ENCODE measurements at places on chromosomes 16 and 17.

DNA sequence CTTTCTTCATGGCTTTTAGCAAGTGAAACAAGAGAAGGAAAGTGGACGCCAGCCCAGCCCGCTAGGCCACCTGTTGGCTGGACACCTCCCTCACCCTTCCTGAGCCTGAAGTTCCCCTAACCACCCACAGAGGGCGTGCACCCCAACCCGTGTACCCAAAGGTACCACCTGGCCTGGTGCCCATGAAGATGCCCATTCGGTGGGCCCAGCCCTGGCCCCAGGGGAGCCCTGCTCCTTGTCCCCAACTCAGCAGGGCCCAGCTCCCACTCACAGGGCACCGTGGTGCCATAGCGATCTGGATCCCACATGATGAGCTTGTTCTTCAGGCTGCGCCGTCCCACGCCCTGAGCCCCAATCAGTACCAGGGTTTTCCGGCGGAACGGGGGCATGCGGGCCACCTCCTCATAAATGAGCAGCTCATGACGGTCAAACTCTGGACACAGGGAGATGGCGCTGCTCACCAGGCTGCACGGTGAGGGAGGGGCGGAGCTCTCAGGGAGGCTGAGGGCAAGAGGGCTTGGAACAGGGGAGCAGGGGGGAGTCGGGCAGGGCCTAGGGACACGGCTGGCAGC, 26.8 kb downstream of the MPP2 start:
- peak; percentile 59 for DNase-seq

- no peak for DNase-seq
Observed at GRCh38 chr17:7893187-7893880, 4.7 kb downstream of the CHD3 start.

- no peak for DNase-seq
Observed at GRCh38 chr17:77853191-77853977, 105.1 kb upstream of the TNRC6C start.

- no peak for DNase-seq
Observed at GRCh38 chr17:43756201-43756600, 2.4 kb downstream of the SOST start.

- DNase-seq = no peak
Observed at GRCh38 chr16:78490847-78491246, 391.4 kb downstream of the WWOX start.

DNA sequence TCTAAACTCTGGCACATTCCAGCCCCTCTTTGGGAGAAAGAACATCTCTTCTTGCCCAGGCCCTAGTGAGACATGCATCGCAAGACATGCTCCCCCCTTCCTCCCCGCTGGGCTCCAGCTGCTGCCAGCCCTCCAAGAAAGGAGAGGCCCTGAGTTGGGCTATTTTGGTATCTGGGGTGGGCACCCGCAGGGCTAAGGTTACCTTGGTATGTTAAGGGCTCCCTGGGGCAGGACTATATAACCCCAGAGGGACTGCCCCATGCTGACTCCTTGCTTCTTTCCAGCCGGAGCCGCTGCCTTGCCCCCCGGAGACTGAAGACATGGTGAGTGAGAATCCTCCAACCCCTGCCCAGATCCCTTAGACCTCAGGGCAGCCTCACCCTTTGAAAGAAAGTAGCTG, at the start of gene MYL11:
Gene MYL11 (plus strand): TSS at position 265 of the 400 bp plus-strand sequence. CDS start 56 bp downstream, at position 321.
- DNase-seq = no peak

DNA sequence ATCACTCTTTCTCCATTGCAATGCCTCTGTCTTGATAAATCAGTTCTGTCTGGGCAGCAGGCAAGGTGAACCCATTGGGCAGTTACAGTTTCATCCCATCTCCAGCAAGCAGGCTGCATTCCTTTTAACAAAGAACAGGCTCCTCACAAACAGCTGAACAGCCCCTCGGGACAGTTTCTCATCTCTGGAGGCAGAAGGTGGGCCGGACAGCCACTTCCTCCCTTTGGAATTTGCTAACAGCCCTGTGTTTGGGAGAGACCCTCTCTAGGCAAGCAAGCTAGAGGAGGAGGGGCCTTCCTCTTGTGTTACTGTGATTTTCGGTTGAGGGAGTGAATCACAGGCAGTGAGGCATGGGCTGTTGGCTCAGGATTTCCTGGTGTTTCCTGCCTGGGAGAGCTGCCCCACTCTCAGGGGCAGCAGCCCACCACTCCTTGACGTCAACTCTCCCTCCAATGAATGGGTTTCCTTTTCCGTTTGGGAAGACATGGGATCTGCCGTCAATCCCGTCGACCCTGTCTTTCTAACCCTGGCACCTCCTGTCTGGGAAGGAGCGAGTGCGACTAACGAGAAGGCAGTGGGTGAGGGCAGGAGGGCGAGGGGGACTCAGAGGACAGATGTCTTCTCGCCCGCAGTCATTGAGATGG, 3.7 kb upstream of the PGS1 start:
- no peak for DNase-seq

DNA sequence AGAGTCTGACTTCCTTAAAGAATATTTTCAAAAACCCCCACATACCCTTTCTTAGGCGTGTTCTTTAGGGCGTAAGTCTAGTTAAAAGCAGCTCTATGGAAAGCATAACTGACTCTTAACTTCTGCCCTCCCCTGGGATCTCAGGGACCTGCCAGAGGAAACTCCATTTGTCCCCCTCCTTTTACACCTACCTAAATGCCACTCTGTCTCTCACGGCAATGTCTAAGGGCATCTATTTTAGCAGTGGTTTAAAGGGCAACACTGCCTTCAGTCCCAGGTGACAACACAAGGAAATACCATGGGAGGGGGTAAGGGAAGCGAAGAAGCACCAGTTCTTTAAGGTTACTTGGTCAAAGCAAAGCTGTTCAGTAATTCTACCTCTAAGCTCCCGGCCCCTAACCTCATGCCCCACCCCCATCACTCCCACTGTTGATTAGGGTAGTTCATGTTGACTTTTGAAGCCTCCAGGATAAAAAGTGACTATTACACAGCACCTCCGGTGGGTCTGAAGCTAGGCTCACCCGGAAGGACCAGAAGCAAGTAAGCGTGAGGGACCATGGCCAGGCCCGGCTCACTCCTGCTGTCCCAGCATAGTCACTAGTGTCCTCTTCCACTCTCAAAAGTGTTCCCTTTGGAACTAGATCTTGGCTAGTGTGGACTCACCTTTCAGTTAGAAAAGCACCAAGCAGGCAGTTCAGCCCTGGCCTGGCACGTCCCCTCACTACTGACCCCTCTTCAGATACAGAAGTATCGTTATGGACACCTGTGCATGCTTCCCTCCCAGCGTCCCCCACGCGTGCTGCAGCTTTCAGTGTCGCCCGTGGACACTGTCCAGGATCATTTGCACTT, 47.1 kb downstream of the CYTH1 start:
- no peak for DNase-seq

DNA sequence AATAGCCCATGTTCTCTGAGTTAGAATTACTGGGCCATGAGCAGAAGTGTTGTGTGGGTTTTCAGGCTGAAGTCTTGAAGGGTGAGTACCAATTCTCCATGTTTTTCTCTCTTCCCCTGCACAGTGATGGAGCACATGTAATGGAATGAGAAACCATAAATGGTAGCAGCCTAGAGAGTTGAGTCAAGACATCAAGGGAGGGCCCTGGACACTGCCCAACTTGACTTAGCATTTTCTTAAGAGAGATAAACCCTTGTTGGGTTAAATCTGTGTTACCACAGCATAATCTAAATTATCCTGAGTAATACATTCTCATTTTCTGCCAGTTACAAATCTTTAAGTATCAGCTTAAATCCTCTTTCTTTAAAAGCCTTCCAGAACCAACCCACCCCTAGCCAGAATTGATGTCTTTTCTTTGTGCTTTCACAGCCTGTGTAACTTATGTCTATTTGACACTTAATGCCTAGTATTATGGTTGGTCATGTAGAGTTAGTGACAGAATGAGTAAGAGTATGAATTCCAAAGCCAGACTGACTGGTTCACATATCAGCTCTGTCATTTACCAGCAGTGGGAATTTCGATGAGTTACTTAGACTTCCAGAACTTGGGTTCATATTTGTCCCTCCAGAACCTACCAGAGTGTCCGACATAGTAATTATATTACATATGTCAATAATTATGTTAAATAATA, 27.0 kb upstream of the RGS9 start:
- no peak for DNase-seq

GRCh38 chr16:11632455-11632939, 35.8 kb upstream of the SNN start:
- no peak for DNase-seq

DNA sequence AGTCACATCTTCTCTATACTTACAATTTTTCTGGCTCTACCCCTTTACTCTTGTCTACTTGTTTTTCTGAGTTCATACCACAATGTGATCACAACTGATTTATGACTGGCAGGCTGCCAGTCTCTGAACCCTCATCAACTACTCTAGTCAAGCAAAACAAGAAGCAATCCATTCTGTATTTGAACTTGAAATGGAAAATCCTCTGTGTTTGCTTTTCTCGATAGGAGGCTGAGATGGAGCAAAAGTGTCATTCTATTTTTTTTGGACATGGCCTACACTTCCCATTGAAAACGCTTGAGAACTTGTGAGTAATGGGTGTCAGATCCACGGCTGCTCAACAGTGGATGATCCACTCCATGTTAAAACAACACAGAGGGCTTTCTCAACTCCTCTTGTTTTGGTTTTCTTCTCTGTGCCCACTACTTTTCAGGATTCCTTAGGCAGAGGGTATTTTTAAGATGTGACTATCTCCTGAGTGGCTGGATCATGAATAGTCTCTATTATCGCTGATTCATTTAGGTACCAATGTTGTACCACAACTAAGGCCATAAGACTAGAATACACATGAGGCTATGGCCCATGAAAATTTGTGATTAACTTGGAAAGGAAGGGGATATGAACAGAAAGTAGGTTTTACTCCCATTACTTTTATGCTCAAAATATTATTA, 11.7 kb downstream of the TMEM100 start:
- no peak for DNase-seq

- no peak for DNase-seq
Observed at GRCh38 chr16:51752438-51752995, 601.4 kb upstream of the SALL1 start.

DNA sequence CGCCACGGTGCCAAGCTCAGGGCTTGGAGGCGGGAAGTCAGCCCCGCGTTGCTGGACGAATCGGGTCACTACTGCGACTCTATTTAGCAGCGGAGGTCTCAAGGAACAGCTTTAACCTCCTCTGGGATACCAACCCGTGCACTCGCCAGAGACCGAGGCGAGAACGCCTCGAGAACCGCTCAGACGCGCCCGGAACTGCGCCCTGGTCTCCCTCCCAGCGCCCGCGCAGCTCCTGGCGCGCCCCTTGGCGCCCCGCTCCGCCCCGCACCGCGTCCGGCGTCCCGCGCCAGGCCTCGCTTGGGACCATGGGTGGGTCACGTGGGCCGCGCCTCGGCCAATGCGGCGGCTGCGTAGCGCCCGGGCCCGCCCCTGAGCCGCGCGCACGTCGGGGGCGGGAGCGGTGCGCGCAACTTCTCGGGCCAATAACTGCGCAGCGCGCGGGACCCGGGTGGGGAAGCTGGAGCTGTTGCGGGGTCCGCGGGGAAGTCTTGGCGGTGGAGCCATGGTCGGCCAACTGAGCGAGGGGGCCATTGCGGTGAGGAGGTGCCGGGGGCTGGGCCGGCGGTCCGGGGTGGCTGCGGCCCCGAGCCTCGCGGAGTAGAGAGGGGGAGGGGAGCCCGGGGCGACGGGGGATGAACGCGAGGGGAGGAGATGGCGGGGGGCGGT, at the start of the genes RPA1 and SMYD4:
Gene RPA1 (plus strand): TSS at position 414 of the 666 bp plus-strand sequence. CDS start 89 bp downstream, at position 503.
Gene SMYD4 (minus strand): TSS at position 311 of the 666 bp plus-strand sequence. CDS start 1,908 bp downstream, outside the sequence.
- DNase-seq = peak; percentile 90

- DNase-seq = no peak
Observed at GRCh38 chr17:29930409-29931010, 482 bp upstream of the SSH2 start.

- no peak for DNase-seq
Observed at GRCh38 chr16:57004387-57005250, 15.3 kb downstream of the NLRC5 start.

- DNase-seq = no peak
Observed at GRCh38 chr17:66373944-66374817, 71.8 kb downstream of the PRKCA start.

DNA sequence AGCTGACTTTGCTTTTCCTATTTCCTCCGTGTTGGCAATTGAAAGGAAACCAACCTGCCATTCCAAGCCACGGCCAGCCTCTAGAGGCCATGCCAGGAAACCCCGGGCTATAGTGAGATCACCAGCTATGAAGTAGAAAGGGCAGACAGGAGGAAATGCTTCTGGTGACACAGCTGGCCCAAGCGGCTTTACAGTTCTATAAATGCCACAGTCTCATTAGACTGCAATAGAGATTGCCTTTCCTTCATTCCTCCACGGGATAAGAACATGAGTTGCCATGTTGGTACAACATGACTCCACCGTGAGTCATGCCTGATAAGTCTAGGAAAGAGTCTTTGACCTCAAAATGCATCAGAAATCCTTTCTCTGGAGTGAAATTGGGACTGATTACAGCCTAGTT, 384.9 kb downstream of the GRIN2A start:
- DNase-seq = no peak

DNA sequence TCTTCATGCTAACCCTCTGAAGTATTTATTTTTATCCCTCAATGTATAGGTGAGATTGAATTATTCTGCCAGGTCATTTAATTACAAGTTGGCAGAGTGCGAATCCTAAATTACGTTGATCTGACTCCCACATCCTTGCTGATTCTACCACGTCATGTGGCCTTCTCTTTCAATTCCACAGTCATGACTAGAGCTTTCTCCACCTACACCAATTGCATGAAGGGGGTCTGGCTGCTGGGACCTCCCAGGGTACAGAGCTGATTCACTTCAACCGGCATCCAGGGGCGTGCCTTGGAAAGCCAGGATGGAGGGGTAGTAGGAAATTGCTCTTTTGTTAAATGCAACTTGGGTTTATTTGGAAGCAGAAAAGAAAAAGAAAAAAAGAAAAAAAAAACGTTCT, 41.1 kb upstream of the CDH13 start:
- DNase-seq = no peak

DNA sequence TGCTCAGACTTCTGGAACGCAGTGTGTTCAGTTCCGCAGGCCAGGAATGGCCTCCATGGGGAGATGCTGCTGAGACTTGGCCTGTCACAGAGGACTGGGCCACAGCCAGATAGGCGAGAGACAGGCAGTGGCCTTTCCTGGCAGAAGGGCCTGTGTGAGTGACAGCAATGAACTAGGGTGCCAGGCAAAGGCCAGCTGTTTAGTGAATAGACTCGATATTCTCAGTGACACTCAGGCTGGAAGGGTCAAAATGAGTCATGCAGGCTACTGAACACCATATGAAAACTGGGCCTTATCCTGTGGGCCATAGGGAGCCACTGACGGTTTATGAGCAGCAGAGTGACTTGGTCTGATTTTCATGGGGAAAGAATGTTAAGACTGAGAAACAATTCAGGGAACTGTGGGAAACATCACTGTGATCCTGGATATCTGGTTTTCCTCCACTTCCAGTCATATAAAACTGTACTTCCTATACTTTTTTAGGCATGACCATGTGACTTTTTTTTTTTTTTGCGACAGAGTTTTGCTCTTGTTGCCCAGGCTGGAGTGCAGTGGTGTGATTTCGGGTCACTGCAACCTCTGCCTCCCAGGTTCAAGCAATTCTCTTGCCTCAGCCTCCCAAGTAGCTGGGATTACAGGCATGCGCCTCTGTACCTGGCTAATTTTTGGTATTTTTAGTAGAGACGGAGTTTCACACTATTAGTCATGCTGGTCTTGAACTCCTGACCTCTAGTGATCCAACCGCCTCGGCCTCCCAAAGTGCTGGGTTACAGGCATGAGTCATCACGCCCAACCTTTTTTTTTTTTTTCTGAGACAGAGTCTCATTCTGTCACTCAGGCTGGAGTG, 5.2 kb upstream of the NUBP1 start:
- DNase-seq = peak; percentile 48

Data from activated CD4-positive, CD25-positive, alpha-beta regulatory T cell treated with anti-CD3 and anti-CD28 coated beads, Interleukin-2, amount 50 U/mL, for 72 hours (primary cell).